Activated CD8-positive, alpha-beta memory T cell treated with anti-CD3 and anti-CD28 coated beads, Interleukin-2, amount 10 ng/mL, durations not matched to agents 7 days and 5 days (primary cell): ENCODE measurements at places on chromosomes 11 and 22. TPM values are rescaled to one million over a fixed set of nuclear protein-coding genes. Genes with fewer than 3 reads are reported as not detected.
A peak's percentile ranks its signal among the peaks of the same experiment; 100 is the strongest.

The GALNT18 gene
- total RNA-seq = 0.70 TPM

The PRG3 gene
- total RNA-seq = not detected

The CD248 gene
- 35.5 TPM for total RNA-seq

The BCR gene
- 40.2 TPM for total RNA-seq

The APLNR gene
- not detected for total RNA-seq

GRCh38 chr11:9029422-9029821 is 25.6 kb upstream of the NRIP3 start:
- no peak overlapping the region for H3K4me3 ChIP-seq
- no peaks in the 10 kb centered on the region for H3K4me1 ChIP-seq
- peaks cover 15% of the 10 kb centered on the region for H3K27me3 ChIP-seq
- DNase-seq = no peak
- H3K36me3 ChIP-seq = no peaks in the 10 kb centered on the region
- no peak overlapping the region for H3K27ac ChIP-seq

- H3K27me3 ChIP-seq = no peaks in the 10 kb centered on the region
- peaks cover 14% of the 10 kb centered on the region for H3K36me3 ChIP-seq
- H3K4me1 ChIP-seq = peaks cover 41% of the 10 kb centered on the region
- peak overlapping the region; percentile 90 for H3K4me3 ChIP-seq
- no peak for DNase-seq
Observed at GRCh38 chr22:50242406-50242949, 2.3 kb downstream of the TUBGCP6 start.

- peaks cover 10% of the 10 kb centered on the region for H3K27me3 ChIP-seq
- no peaks in the 10 kb centered on the region for H3K36me3 ChIP-seq
- H3K27ac ChIP-seq = peak overlapping the region; percentile 84
- H3K4me3 ChIP-seq = peak overlapping the region; percentile 78
Observed at GRCh38 chr11:75582895-75583717, 21.1 kb downstream of the SERPINH1 start.

DNA sequence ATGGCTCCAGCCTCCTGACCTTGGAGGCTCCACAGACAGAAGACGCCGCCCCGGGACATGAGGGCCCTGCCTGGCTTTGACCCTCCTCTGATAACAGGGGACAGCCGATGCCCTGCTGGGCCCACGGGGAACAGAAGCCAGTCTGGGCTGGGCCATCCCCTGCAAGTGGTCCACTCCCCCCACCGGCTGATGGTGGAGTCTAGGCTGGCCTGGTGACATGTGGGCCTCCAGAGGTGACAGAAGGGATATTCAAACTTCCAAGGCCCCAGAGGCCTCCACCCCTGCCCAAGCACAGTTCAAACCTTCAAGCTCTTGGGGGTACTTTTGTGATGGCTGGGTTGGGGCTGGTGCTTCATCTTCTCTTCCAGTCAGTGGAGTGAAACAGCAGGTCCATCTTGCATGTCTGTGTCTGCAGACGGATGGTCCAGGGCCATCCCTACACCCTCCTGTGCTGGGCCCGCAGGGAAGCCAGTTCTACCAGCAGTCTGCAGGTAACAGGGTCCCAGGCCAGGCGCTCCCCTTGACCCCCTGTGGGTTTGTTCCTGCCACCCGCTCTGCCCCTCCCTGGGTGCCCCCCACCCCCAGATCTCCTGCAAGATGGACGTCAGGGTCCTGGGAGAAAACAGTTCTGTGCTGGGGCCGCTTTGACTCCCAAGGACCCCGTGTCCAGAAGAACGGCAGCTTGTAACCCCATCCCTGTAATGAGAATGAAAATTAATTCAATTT is 929.9 kb downstream of the BRD1 start:
- H3K4me1 ChIP-seq = no peaks in the 10 kb centered on the region
- H3K36me3 ChIP-seq = no peaks in the 10 kb centered on the region
- peak; percentile 7 for DNase-seq
- H3K27ac ChIP-seq = no peak overlapping the region
- no peak overlapping the region for H3K4me3 ChIP-seq
- no peaks in the 10 kb centered on the region for H3K27me3 ChIP-seq

- H3K27ac ChIP-seq = no peak overlapping the region
- H3K4me3 ChIP-seq = no peak overlapping the region
- H3K27me3 ChIP-seq = peaks cover 3% of the 10 kb centered on the region
Observed at GRCh38 chr11:120383518-120384155, 47.4 kb downstream of the ARHGEF12 start.

- no peak overlapping the region for H3K4me3 ChIP-seq
- no peak overlapping the region for H3K27ac ChIP-seq
- no peaks in the 10 kb centered on the region for H3K27me3 ChIP-seq
- H3K4me1 ChIP-seq = no peaks in the 10 kb centered on the region
- DNase-seq = no peak
Observed at GRCh38 chr11:105357146-105357545, 217.6 kb upstream of the CARD18 start.

GRCh38 chr11:119999220-119999619 is 138.7 kb downstream of the TRIM29 start:
- H3K27ac ChIP-seq = no peak overlapping the region
- H3K4me1 ChIP-seq = no peaks in the 10 kb centered on the region
- H3K36me3 ChIP-seq = no peaks in the 10 kb centered on the region
- H3K27me3 ChIP-seq = peaks cover 33% of the 10 kb centered on the region
- H3K4me3 ChIP-seq = no peak overlapping the region
- no peak for DNase-seq

DNA sequence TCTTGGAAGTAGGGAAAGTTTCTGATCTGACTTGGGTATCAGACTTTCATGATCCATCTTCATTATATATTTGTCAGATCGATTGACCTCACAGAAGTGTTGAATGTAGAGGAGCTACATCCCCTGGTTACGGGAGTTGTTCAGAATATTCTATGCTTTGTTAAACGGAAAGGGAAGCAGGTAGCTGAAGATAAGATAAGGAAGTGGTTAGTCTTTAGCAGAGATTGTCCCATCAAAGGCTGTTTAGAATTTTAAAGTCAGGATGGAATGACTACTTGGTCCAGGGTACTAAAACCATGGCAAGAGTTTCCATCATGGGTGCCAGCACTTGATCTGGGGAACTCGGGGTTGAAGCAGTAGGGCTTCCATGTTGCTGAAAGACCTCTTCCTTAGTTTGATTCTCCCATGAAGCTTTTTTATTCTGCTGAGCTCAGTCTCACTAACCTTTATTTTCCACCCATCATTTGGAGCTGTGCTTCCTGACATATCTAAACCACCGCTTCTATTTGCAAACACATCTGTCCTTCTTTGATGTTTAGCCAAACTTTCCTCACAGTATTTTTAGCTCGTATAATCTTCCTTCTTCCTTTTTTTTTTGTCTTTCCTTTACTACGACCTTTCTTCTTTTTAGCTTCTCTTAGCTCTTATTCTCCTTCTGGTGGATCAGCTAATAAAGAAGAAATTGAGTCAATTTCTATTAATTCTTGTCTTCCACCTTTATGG is 4.0 kb upstream of the C22orf31 start:
- H3K36me3 ChIP-seq = no peaks in the 10 kb centered on the region
- no peak overlapping the region for H3K27ac ChIP-seq
- peaks cover 13% of the 10 kb centered on the region for H3K4me1 ChIP-seq
- no peak for DNase-seq

GRCh38 chr11:124753205-124753604 is 1.1 kb upstream of the VSIG2 start:
- no peak overlapping the region for H3K27ac ChIP-seq
- no peak overlapping the region for H3K4me3 ChIP-seq
- peaks cover 7% of the 10 kb centered on the region for H3K4me1 ChIP-seq
- H3K36me3 ChIP-seq = no peaks in the 10 kb centered on the region
- peaks cover 32% of the 10 kb centered on the region for H3K27me3 ChIP-seq
- no peak for DNase-seq

DNA sequence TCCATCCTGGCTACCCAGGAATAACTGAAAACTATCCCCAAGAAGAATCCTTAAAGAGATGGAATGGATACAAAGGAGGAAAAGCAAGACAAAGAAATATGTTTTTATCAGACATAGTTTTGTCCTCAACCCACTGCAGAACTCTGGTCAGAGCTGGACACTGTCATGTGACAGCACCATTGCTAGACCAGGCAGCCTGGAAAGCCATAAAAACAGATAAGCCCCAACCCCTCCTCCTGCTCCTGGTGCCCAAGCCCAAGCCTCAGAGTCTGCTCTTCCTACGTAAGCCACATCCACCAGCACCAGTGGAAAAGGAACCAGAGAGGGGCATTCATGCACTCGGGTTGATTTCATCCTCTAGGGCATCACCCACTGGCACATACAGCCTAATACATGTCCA is 116.9 kb downstream of the TRIM29 start:
- peaks cover 27% of the 10 kb centered on the region for H3K27me3 ChIP-seq
- H3K4me1 ChIP-seq = no peaks in the 10 kb centered on the region
- no peak overlapping the region for H3K27ac ChIP-seq
- H3K4me3 ChIP-seq = no peak overlapping the region

DNA sequence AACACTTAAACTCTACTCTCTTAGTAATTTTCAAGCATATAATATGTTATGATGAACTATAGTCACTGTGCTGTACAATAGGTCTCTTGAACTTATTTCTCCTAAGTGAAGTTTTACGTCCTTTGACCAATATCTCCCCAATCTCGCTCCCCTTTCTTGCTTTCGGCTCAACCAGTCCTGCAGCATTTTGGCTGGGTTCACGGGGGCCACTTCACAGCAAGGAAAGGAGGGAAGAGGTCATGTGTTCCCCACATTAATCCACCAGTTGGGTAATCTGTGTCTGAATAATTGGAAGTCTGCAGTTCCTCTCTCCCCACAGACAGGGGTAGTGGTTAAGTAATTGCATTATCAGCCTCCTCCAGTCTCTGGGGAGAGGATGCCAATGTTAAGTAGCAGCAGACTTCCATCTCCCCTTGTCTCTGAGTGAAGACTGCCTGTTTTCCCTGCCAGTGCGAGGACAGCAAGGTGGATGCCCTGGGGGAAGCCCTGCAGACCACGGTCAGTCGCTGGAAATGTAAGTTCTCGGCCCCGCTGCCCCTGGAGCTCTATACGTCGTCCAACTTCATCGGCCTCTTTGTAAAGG is 59.2 kb upstream of the CRTAM start:
- peaks cover 20% of the 10 kb centered on the region for H3K4me1 ChIP-seq
- no peak overlapping the region for H3K27ac ChIP-seq
- peaks cover 23% of the 10 kb centered on the region for H3K36me3 ChIP-seq
- DNase-seq = no peak
- no peak overlapping the region for H3K4me3 ChIP-seq
- H3K27me3 ChIP-seq = no peaks in the 10 kb centered on the region

GRCh38 chr11:10428453-10428852 is 26.6 kb upstream of the AMPD3 start:
- H3K4me1 ChIP-seq = peaks cover 8% of the 10 kb centered on the region
- H3K36me3 ChIP-seq = peaks cover 5% of the 10 kb centered on the region
- peaks cover 23% of the 10 kb centered on the region for H3K27me3 ChIP-seq
- no peak overlapping the region for H3K27ac ChIP-seq
- no peak overlapping the region for H3K4me3 ChIP-seq

DNA sequence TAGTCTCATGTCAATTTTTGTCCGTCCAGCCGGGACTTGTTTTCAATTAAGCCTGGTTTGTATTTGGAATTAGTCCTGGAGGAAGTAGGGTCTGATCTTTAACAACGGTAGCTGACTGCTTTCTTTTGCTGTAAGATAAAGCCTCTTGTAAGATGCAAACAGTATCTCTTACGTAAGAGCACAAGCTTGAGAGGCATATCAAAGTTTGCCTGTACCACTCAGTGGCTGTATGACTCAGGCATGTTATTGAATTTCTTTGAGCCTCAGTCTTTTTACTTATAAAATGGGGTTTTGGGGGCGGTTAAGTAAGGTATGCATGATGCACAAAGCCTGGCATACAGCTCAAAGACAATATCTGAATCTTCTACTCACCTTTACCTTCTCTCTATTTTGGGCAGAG is 198.4 kb upstream of the NARS2 start:
- no peak for DNase-seq
- H3K36me3 ChIP-seq = no peaks in the 10 kb centered on the region
- peaks cover 5% of the 10 kb centered on the region for H3K27me3 ChIP-seq
- no peak overlapping the region for H3K27ac ChIP-seq
- H3K4me1 ChIP-seq = no peaks in the 10 kb centered on the region

DNA sequence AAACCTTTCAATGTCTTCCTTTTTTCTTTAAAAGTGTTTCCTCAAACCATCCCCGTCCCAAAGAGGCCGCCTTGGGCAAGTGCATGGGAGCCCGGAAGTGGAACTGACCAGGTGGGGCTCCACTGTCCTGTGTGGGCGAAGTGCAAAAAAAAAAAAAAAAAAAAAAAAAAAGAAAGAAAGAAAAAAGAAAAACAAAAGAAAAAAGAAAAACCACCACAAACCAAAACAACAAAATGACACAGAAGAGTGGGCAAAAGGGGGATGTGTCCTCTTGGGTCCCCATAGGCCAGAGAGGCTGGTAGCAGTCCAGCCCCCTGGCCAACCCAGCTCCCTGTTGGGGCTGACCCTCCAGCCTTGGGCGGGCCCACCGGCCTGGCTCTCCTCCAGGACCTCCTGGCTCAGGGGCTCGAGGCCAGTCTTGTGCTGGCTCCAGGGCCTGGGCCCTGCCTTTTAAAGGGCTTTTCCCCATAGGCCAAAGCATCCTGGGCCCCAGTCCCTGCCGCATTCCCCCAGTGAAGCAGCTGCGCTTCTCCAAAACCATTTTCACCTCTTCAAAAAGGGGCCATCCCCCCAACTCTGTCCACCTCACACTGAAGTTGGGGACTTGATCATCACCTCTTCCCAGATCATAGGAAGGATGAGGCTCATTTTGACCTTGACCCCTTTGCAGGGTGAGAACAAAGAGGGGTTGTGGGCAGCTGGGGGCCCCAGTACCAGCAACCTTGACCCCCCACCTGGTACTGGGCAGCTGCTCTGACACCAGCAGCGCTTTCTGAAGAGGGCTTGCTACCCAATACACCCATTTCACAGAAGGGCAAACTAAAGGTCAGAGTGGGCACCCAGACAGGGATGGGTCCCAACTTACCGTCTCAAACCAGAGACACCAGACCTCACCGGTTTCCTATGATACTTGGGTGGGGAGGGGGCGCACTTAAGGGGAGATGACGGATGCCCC is 9.4 kb downstream of the CBX6 start:
- DNase-seq = no peak
- H3K36me3 ChIP-seq = peaks cover 3% of the 10 kb centered on the region
- peaks cover under 1% of the 10 kb centered on the region for H3K27me3 ChIP-seq
- no peak overlapping the region for H3K4me3 ChIP-seq

DNA sequence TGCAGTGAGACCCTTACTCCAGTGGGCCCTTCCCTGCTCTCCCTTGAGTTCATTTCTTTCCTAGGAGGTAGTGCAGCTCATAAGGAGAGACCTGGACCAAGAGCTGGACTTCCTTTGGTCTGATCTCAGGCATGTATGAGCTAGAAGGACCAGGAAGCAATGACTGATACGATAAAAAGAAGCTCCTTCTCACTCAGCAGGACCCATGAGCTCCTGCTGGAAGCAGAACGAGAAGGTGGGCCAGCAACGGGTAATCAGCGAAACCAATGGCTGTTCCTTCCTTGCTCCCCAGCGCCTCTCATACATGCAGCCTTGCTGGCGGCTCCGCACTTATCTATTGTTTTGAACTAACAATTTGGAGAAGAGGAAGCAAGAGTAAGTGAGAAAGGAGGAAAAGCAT is 56.8 kb downstream of the RPUSD4 start:
- H3K36me3 ChIP-seq = peaks cover 3% of the 10 kb centered on the region
- no peak overlapping the region for H3K4me3 ChIP-seq
- DNase-seq = no peak
- no peak overlapping the region for H3K27ac ChIP-seq
- peaks cover 5% of the 10 kb centered on the region for H3K27me3 ChIP-seq
